ENCODE measurements at places on chromosomes 6 and 20.

GRCh38 chr6:132405143-132405915 is 4.1 kb upstream of the MOXD1 start:
- DNase-seq: no peak

DNA sequence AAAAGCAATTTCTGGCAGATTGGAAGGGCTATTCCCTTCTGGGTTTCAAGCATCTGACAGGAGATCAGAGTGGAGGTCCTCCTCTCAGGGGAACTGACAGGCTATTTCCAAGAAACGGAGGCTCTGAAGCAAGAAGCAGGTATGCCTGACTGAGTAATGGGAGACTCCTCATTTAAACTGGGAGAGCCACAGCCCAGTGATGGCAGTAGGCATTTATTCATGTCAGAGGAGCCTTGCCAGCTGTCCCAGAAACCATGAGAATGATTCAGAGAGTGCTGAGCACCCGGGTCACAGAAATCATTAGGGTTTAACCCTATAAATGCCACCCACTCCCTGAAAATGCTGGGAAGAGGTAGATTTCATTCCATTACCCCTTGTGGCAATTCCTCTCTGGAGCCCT is 247.5 kb upstream of the RNF217 start:
- DNase-seq: no peak

- DNase-seq: no peak
Measured at GRCh38 chr6:22028403-22029090, 268.3 kb downstream of the PRL start.

DNA sequence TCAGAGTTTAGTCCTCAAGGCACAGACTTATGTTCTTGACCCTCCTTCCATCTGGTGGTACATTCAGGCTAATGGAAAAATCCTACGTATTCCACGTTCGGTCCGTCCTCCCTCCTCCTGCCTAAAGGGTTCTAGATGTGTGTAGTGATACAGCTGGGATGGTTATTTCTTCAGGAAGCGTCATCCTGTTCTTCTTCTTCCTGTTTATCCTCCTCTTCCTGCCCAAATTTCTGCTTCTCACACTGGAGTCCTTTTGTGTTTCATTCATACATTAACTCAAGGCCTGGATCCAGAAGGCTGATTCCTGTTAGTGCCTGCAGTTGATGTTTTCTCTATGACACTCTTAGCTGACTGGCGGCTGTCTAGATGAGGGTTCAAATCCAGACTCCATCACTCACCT is 16.8 kb upstream of the UNC93A start:
- no peak for DNase-seq

DNA sequence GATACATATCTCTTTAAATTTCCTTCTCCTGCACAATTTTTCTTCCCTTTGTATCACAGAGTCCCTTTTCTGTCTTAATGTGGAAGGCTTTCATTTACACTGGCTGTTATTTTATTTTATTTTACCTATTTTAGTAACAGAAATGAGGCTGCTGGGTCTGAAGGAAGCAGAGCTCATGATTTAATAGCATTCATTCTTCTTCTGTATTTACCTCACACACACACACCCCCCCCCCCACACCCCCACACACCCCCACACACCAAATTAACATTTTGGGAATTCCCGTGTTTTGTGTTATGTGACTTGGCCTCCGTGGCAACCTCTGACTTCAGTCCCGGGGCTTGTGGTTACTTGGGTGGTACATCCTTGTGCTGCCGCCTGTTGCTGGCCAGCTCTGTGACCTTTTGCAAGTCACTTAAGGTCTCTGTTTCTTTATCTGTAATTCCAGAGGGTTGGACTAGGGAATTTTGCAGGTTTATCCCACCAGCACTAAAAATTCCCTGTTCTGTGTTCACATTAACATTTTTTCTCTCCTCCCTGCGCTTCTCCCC is 108.8 kb downstream of the TIAM2 start:
- no peak for DNase-seq

DNA sequence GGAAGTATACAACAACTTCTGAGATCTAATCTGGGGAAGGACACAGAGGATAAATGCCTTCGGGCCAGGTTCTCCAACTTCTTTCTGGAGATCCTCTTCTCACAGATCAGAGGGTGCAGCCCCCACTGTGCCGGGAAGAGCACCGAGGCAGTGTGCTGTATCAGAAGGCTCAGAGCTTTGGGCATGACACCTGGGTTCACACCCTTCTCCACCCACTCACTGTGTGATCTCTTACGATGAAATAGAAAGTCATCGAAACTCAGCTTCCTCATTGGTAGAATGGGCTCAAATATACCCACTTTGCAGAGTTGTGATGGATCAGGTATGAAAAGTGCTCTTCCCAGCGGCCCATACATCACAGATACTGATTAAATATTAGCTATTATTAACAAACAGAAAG is 347.5 kb upstream of the SOX4 start:
- DNase-seq: no peak

DNA sequence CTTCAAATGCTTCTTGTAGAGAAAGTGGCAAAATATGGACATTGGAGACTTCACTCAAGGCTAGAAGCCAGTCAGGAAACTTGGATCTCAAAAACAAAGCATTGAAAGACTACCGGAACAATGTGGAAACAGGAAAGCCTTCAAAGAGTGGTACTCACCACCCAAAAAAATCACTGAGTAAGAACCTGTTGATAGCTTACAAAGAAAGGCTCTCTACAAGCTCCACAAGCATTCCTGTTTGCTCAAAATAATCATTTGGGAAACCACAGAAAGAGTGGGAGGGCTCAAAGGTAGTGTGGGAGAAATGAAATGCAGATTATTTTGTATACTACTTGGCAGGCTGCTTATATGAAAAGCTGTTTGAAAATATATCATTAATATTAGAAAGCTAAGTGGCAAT is 9.5 kb upstream of the DST start:
- no peak for DNase-seq

DNA sequence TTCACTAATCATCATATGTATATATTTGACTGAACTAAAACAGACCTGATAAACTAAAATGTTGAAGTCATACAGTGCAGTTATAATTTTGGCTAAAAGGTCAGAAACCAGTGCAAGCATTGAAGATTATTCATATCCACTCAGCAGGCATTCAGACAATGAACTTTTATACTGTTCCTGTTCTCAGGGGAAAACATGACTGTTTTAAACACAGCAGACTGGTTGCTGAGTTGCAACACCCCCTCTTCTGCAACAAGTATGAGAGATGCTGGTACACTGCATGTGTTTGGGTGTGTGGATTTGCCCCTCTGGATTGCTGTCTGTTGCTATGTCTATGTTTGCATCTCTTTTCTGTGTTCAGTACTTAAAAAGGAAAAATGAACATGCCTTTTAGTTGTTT is 206.8 kb downstream of the EYA4 start:
- DNase-seq: no peak

DNA sequence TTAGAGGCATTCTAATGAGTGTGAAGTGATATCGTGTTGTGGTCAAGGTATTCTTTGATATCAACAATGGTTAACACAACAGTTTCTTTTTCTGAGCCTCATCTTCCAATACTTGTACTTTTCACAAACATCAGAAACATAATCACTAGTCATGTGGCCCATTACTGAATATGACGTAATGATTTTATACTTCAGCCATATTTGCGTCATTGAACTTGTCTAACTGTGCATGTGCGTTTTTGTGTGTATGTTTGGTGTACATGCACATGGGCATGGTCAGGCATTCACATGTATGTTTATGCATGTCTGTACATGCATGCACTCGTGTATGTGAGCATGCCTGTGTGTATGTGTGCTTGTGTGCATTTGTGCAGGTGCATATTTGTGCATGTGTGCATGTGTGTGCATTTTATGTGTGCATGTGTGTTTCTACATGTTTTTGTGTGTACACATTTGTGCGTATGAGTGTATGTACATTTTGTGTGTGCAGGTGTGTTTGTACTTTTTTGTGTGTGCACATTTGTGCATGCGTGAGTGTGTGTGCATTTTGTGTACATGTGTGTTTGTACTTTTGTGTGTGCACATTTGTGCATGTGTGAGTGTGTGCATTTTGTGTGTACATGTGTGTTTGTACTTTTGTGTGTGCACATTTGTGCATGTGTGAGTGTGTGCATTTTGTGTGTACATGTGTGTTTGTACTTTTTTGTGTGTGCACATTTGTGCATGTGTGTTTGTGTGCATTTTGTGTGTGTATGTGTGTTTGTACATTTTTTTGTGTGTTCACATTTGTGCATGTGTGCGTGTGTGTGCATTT is 29.4 kb downstream of the PRR18 start:
- DNase-seq: no peak

DNA sequence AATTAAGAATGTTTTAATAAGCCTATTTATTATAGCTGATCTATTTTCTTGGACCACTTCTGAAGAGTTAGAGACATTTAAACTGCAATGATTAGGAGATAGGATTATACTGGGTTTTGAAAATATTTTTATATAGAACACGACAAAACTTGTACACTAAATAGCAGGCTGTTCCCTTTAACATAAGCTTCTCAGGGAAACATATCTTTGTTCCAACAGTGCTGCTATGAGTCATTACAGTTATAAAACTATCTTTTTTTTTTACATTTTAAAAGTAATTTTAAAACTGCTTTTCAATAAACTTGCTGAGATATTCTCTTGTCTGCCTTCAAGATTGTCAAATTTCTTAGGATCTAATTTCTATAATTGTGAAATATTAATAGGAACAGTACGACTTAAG is 389.1 kb downstream of the ARHGAP18 start:
- DNase-seq: no peak

- DNase-seq: no peak
Measured at GRCh38 chr20:33846291-33846935, 35.3 kb downstream of the CHMP4B start.

- no peak for DNase-seq
Measured at GRCh38 chr6:150134280-150134920, 8.4 kb upstream of the PPP1R14C start.

DNA sequence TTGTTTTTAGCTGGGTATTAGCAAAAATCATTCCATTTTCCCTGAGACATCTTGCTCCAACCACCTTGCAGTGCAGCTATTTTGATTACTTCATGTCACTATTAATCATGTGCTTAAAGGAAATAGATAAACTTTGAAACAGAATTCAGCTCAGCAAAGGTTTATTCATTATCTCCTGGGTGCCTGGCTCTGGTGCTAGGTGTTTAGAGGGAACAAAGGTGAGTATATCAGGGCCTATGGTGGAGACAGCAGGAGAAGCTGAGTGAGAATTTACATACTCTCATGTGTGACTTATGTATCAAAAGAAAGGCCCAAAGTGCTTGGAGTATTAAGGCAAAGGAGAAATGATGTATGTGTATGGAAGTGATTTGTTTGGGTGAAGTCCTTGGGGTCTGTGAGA is 63.8 kb upstream of the BMP2 start:
- DNase-seq: no peak

- DNase-seq: no peak
Measured at GRCh38 chr6:1390946-1391799, 1.8 kb downstream of the FOXF2 start.

DNA sequence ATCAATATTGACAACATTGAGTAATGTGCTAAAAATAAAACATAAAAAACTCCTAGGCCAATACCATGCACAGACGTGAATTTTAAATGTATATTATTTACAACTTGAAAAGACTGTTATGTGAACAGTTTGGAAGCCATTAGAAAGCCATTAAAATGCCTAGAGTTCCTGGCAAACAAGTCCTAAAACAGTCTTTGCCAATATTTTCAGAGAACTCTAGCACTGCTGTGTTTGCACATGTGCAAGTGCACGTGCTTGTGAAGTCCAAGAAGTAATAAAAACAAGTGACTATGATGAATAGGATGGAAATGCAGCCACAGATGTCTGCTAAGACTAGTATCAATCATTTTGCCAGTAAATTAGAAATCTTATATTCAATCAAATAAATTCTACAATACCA is 1447.6 kb downstream of the GRIK2 start:
- no peak for DNase-seq

GRCh38 chr6:76472858-76473257 is 400.4 kb upstream of the IMPG1 start:
- DNase-seq: no peak

- DNase-seq: no peak
Measured at GRCh38 chr6:75419416-75419815, 74.2 kb downstream of the FILIP1 start.

DNA sequence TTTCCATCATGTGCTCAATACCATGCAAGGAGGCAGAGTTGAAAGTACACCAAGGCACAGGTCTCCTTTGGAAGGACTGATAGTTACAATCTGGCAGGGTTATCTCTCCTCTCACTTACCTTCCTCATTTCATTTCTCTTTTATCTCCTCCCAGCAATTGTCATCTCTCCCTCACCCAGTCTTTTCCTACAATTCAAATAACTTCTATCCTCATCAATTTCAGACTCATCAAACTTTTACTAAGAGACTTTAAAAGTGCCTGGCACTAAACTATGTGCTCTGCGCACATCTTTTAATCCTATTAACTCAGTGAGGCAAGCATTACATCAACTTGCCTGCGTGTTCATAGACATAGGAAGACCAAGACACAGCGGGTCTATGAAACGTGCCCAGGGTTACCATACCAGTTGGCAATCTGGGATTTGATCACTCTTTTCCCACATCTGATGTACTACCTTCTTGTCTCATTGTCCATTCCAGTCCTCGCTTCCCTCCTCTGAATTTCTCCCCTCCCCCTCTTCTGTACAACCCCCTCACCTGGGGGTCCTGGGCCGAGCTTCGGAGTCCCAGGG is 1.2 kb downstream of the VARS1 start:
- no peak for DNase-seq

DNA sequence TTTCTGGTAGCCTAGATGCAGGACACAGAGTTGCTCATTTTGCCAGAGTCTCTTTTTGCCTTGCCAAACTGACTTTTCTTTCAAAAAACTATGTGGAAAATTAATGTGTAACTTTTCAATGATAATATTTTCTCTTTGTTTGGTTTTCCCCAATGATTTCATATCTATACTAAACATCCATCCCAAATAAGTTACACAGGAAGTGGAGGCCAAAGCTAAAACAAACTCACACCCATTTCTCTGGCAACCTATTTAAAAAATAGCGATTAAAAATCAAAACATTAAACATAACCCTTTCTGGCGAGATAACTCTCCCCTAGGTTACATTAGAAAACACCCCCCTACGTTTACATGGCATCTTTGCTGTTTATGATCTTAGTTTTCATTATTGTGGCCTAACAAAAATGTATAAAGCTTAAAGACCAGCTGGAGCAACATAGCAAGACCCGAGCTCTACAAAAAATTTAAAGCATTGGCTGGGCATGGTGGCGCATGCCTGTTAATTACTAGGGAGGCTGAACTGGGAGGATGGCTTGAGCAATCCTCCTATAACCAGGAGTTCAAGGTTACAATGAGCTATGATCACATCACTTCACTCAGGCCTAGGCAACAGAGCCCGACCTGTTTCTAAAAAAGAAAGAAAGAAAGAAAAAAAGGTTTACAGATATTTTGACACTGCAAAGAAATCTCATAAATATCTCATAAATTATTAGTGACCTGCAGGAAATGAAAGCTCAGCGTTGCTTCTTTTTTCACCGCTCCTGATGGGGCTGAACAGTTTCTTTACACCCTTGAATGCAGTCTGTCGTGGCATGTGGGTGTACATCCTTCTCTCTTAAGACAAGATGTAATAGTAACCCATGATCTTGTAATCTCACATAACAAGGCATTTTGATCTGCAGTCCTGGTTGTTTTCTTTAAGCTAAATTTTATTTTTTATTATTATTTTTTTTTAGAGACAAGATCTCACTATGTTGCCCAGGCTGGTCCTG is 32.8 kb upstream of the CEP85L start:
- no peak for DNase-seq
